GM10248 (cell line): ENCODE measurements at places on chromosomes 7 and 10.

- no peak for DNase-seq
Observed at GRCh38 chr10:84743483-84743882, 415.1 kb downstream of the CCSER2 start.

GRCh38 chr10:356452-356851, 221.2 kb downstream of the ZMYND11 start:
- DNase-seq, result no peak

DNA sequence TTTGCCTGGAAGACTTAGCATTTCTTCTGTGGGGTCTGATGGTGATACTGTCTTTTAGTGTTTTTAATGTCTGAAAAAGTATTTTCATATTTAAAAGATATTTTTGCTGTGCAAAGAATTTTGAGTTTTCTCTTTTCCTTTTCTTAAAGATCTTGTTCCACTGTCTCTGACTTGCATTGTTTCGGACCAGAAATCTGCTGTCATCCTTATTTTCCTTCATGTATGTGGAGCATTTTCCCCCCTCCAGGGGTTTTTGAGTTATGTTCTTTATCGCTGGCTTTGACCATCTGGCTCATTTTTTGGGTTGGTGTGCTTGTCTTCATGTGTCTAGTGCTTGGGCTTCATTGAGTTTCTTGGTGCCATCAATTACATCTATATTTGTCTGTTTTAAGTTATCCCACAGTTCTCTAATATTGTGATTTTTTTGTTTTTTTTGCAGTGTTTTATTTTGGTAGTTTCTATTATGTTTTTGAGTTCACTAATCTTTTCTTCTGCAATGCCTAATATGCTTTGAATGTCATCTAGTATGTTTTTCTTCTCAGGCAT, 119.9 kb downstream of the MGMT start:
- DNase-seq, result no peak

- DNase-seq, result no peak
Observed at GRCh38 chr7:92714767-92715166, 121.6 kb downstream of the CDK6 start.

- no peak for DNase-seq
Observed at GRCh38 chr7:102098986-102099385, 187.7 kb upstream of the SH2B2 start.
